ENCODE measurements at places on chromosomes 13 and 19.

- peak; percentile 53 for DNase-seq
These were observed 240.7 kb downstream of the UQCRFS1 start for GRCh38 chr19:28972058-28972852.

GRCh38 chr13:49376121-49376520 is 67.7 kb downstream of the CAB39L start:
- no peak for DNase-seq

GRCh38 chr13:23433171-23434153 is at the start of gene SACS:
TSS of gene SACS (minus strand) at chr13:23433702. CDS start at chr13:23411239, 22,463 bp downstream.
- DNase-seq: peak; percentile 89

DNA sequence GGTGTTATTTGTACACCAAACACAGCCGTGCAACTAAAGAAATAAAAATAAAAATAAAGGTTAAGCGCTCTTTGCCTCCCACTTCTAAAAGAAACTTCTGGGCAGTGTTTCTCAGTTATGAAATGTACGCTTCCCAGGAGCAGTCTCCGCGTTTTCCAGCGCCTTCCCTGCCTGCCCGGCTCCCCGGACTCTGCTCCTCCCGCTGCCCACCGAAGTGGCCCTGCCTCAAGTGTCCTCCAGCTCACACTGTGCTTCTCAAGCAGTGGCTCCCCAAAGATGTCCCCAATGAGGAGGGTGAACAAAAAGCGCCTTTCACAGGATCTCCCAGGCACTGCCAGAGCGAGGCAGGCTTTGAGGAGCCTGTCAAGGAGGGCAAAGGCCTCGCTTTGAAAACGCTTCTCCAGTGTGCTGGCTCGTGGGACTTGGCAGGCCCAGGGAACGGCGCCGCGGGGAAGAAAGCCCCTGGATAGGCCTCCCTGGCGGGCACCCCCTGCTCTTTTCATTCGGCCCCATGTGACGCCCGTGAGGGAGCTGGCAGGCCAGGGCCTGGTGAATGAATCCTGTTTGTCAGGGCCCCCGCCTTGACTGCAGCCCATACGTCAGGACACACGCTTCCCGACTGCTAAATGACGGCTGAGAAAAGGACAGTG is 187.1 kb downstream of the FOXO1 start:
- no peak for DNase-seq

DNA sequence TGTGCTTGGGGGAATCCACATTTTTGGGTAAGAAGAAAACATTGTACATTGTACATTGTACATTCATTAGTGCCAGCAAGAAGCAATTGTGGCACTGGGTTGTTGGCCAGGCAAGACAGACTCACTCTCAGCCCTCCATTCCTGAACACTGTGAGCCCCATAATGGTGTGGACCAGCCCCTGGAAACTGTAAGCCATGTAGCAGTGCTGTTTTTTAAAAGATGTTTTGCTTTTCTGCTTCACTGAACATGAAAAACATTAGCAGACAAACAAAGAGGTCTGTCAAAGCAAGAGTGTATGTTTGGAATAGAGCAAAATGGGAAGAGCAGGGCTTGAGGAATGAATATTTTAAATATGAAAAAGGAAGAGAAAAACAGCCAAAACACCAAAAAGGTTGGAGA is 39.1 kb upstream of the IL17D start:
- DNase-seq: no peak

DNA sequence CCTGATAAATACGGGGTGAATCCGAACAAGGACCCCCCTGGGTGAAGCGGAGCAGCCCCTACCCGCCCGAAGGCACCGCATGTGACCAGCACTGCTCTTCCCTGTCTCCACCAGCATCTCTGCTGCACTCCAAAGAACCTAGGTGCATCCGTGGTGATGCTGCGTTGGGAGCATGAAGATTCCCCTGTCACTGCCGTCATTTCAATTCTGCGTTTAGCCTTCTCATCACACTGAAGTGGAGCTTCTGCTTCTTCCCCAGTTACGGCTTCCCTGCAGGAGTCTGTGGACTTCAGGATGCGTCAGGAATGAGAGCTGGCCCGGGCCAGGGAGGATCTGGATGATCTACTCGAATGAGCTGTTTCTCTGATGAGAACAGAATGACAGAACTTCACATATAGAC is 47.9 kb downstream of the SPACA7 start:
- DNase-seq: no peak

DNA sequence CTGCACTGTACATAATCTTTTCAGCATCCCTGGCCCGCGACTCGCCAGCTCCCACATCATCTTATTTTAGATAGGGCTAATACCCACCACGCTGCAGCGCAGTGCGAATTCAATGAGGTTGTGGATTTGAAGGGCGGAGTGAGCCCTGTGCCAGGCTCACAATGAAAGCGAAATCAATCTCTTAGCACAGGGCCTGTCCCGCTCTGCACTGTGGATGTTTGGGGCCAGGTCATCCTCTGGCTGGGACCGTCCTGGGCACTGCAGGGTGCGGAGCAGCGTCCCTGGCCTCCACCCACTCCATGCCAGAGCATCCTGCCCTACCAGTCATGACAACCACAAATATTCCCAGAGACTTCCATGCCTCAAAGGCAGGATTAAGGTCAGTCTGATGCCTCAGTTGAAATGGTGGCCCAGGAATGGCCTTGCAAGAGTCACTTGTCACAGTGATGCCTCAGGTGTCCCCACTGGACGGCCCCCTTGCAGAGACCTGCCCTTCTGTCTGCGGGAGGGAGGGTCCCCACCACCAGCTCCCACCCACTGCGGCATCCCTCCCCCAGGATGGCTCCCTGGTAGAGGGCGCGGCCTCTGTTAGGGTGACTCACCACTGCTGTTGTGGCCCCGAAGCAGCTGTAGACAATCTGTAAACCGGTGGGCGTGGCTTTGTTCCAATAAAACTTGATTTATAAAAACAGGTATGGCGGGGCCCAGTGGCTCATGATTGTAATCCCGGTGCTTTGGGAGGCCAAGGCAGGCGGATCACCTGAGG is 5.6 kb downstream of the UHRF1 start:
- no peak for DNase-seq

DNA sequence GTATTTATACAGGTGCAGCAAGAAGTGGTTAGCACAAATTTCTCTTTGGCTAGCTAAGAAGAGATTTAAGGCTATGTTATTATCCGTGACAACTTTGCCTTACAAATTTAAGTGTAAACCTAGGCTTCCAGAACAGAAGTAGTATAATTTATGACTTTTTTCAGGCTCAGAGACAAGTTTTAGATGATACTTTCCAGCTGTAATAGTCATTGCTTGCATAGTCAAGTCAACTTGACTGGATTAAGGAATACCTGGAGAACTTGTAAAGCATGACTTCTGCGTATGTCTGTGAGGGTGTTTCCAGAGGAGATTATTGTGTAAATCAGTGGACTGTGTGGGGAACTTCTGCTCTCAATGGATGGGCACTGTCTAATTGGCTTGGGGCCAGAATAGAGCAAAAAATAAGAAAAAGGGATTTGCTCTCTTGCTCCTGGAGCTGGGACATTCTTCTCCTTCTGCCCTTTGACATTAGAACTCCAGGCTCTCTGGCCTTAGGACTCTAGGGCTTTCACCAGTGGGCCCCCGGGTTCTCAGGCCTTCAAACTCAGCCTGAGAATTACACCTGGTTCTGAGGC is 33.0 kb downstream of the CYSLTR2 start:
- DNase-seq: no peak

DNA sequence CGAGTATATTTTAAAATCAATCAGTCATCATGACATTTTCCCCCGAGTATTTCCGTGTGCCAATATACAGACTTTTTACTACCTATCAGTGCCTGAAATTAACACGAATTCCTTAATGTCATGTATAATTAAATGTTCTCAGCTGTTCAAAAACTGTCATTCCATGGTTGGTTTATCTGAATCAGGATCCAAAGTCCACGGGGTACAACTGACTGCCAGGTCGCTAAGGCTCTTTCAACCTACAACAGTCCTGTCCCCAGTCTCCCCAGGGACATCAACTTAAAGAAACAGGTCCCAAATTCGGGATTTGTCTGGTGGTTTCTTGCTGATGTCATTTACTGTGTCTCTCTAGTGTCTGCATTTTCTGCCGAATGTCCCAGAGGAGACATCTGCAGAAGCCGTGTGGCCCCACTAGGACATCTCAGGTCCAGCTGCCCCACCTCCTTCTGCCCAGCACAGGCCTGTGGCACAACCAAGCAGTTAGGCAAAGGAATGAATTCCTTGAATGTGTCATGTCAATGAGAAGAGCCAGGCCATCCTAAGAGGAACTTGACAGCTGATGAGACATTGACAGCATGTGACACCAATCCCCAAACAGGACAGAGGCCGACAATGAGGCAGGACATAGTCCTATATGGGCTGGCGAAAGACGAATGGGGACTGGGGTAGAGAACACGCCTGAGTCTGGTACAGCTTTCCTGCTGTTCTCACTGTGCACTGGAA is 109.5 kb downstream of the STK24 start:
- no peak for DNase-seq

- DNase-seq: no peak
These were observed 25.6 kb downstream of the LRCH1 start for GRCh38 chr13:46578590-46578975.

- no peak for DNase-seq
These were observed 55.3 kb downstream of the FRY start for GRCh38 chr13:32086791-32087441.

GRCh38 chr13:32932376-32932775 is 83.8 kb upstream of the KL start:
- no peak for DNase-seq

- no peak for DNase-seq
These were observed 18.7 kb downstream of the GADD45B start for GRCh38 chr19:2494447-2495129.
